Activated CD8-positive, alpha-beta memory T cell treated with anti-CD3 and anti-CD28 coated beads for 1 hour (primary cell): ENCODE measurements at places on chromosomes 16 and 17.

DNA sequence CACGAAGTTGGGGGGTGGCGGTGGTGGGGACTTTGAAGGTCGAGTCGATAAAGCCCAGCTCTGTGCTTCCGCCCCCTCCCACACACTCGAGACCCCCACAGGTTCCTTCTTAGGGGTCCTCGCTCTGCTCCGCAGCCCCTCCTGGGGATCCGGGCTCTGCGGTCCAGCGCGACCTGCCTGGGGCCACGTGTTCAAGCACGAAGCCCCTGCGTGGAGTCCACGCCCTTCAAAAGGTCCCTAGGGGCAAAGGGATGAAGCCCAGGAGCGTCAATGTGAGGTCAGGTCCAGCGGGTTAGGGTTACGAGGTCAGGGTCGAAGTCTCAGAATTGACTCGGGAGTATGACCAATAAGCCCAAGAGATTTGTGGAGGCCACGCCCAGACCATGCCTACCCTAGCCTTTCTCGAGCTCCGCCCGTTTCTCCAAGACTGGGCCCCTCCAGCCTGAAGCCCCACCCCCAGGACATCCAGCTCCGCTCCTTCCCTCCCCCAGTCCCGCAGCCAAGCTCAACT lies 786 bp upstream of the CACNA1G start:
- DNase-seq: no peak

DNA sequence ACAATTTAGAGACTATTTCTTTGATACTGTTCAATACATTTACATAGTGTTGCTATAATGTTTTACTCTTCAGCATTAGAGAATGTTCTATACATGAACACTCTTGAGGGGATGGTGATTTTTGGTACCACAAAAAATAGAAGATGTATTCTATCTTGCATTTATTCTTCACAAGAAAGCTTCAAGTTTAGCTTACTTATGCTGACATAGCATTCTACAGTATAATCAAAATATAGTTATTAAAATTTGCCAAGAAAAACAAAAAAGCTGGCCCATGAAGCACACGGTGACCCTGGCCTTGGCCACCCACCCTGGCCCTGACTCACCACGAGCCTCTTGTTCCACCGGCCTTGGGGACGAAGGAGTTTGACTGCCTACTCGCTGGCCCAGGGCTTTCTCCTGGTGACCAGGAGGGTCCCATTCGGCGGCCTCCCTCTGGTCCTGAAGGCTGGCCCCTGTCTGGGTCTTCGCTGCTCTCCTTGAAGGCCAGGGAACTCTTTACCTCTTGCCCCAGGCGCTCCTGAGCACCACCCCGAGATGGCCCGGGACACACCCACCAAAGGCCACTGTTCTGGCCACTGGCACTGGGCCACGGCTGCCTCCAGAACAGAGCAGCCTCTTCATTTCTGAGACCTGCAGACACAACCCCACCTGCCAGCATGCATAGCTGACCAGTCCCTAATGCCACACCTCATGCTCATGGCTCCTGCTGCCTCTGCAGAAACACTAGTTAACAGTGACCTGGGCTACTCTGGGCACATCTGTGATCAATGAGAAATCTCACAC lies 22.5 kb upstream of the ICAM2 start:
- no peak for DNase-seq

DNA sequence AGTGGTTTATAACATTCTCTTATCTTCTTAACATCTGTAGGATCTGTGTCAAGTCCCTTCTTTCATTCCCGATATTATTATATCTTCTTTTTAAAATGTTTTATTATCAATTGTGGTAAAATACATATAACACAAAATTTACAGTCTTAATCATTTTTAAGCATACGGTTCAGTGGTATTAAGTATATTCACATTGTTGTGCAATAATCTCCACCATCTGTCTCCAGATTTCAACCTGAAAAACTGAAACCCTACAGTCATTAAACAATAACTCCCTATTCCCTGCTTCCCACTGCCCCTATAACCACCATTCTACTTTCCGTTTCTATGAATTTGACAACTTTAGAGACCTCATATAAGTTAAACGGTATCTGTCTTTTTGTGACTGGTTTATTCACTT lies 45.5 kb downstream of the CEP112 start:
- DNase-seq: no peak

DNA sequence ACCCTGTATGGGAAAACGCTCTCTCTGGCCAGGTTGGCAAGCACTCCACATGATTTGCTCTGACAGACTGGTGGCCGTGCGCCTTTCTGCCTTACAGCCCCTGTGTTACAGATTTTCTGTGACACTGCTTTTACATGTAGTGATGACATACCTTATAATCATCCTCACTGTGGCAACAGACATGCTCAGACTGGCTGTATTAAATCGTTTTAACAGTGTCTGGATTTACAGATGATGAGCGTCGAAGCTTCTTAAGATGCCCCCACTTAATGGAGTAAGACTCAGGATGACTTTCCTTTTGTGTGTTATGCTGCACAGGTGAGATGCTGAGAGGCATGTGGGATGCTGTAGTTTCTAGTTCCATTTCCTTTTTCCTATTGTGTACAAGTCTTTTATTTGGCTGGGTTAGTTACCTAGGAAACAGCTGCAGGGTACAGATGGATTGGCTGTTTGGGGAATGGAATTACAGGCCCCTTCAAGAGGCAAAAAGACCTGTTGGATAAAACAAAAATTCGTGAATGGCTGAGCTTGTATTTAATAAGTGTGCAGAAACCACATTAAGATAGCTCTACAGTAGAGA lies 20.9 kb upstream of the VWA3A start:
- DNase-seq: no peak

GRCh38 chr16:4859190-4859899 lies 12.1 kb downstream of the UBN1 start:
- DNase-seq: no peak

DNA sequence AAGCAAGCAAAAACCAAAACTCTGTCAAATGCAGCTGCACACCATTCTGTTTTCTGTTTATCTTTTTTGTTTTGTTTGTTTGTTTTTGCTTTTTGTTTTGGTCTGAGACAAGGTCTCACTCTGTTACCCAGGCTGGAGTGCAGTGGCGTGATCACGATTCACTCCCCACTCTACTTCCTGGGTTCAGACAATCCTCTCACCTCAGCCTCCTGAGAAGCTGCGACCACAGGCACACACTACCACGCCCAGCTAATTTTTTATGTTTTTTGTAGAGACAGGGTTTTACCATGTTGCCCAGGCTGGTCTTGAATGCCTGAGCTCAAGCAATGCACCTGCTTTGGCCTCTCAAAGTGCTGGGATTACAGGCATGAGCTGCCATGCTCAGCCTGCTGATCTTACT lies 19.3 kb upstream of the SLFN13 start:
- no peak for DNase-seq

- no peak for DNase-seq
Measured at GRCh38 chr17:10099051-10099571, 99.3 kb downstream of the GAS7 start.

DNA sequence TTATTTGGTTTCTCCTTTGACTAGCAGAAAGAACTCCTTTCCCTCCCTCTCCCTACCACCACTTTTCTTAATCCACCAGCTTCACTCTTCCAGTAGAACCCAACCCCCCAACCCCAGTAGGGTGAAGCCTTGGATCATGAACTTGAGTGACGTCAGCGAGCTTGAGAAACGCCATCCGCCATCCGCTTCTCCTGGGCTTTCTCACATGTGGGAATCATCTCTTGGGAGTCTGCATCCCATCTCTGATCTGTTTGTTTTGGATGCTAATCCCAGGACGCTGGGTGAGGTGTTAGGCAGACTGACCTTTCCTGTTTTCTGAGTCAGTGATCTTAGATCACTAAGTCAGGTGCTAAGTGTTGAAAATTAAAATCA lies 16.0 kb upstream of the SOX9 start:
- DNase-seq: no peak

- DNase-seq: no peak
Measured at GRCh38 chr17:79338152-79338551, 263.5 kb downstream of the ENGASE start.

- DNase-seq: no peak
Measured at GRCh38 chr17:40303009-40303657, 5.8 kb upstream of the RARA start.

DNA sequence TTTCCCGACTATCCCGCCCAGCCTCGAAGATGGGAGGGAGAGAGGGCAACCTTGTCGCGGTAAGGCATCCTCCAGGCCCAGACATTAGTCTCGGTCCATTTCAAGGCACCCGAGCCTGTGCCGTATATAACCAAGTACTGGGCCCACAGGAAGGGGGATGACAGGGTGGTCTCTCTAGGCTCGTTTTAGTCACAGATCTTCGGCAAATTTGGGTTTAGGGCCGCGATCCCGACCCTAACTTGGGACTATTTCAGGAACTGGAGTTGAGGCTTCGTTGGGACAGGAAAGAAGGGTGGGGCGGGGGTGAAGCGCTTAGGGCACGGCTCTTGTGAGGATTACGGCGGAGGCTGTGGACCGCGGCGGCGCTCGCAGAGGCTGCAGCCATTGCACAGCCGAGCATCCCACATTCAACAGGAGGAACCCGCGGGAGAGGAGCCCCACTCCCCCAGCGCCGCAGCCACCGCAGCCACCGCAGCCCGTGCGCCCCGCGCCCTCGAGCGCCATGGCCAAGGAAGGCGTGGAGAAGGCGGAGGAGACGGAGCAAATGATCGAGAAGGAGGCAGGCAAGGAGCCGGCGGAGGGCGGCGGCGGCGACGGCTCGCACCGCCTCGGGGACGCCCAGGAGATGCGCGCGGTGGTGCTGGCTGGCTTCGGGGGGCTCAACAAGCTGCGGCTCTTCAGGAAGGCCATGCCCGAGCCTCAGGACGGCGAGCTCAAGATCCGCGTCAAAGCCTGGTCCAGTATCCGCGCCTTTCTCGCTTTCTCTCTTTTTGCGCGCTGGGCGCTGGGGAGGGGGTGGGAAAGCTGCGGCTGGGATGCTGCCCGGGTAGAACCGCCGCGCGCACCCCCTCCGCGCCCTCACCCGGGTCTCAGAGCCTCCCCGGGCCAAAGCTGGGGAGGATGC lies at the start of gene VAT1L:
Gene VAT1L, plus strand, starts transcription at position 384 of the 904 bp plus-strand sequence. Its CDS starts 119 bp downstream, at position 503.
- no peak for DNase-seq

DNA sequence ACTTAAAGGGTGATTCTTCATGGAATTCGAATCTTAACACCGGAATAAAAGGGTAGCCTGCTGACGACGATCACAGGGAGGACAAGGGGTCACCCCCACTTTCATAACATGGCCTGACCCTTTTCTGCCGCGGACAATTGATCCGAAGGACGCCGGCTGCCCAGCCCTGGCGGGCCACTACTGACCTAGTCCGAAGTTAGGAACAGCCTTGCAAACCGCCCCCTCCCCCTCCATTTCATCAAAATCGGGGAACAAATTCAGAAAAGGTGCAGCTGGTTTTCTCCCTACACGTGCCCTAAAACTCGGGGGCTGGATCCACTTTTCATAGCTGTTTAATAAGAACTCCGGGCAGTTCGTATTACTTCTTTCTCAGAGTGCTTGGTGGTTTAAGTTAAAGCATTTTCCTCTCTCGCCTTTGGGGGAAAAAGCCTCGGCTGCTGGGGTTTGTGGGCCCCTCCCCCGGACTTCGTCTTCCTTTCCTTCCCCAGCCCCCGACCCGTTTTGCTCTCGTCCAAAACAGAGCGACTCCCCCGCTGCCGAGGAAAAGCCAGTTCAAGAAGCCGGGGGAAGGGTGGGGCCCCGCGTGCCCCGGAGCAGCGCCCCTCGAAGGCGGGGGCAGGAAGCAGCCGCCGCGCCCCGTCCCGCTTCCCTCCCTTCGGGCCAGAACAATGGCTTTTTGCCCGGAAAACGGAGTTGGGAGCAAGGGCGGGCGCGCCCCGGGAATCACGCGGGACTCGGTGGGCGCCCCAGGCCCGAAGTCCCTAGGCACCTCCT lies 641 bp upstream of the CBX2 start:
- DNase-seq: no peak

GRCh38 chr17:4003501-4004421 lies 39.5 kb upstream of the ATP2A3 start:
- no peak for DNase-seq

DNA sequence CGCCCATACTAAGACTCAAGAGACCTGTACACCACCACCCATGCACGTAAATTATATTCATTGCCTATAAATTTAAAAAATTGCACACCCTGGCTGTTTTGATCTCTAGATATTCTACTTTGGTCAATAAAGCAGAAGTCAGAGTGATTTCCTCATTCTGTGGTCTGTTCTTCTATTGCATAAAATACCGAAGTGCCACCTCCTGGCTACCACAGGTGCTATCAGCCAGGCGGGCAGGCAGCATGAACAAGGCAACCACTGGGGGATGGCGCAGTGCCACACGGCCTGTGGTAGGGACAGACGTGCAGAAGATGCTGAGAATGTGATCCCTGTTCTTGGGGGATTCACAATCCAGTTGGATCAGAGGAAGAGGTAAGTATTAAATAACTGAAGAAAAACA lies 122.3 kb downstream of the CDK5R1 start:
- peak; percentile 50 for DNase-seq

DNA sequence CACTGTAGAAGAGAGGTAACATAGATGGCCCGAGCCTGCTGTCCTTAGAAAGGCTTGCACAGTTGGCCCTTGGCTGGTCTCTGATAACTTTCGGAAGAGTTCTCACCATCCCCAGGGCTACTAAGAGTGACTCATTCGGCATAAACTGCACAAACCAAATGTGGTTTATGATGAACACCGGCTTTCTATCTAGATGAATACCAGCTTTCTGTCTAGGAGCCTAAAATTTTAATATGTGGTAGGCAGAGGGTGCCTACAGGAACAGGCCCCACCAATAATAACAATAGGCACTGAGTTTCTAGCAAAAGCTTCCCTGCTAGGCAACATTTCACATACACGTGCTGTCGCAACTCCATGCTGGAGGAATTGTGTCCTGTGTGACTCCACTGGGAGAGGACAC lies 15.4 kb downstream of the CNOT1 start:
- DNase-seq: no peak

DNA sequence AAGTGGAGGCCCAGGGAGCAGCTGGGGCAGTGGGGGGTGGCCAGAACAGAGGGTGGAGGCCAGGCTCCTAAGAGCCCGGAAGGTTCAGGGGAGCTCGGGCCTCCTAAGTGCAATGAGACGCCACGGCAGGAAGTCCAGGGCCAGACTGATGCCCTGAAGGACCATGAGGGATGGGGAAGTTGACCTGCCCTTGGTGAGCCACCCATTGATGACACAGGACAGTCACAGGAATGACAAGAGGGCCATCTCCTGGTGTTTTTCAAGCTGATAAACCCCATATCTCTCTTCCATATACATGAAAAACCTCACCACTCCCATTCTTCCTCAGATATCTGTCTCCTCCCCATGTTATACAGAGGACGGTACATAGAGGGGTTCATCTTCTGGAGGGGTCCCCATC lies 5.8 kb upstream of the MRPL58 start:
- no peak for DNase-seq

GRCh38 chr17:59649886-59650285 lies 30.2 kb downstream of the CLTC start:
- DNase-seq: no peak

- DNase-seq: no peak
Measured at GRCh38 chr17:44601539-44601938, 44.3 kb downstream of the FZD2 start.

DNA sequence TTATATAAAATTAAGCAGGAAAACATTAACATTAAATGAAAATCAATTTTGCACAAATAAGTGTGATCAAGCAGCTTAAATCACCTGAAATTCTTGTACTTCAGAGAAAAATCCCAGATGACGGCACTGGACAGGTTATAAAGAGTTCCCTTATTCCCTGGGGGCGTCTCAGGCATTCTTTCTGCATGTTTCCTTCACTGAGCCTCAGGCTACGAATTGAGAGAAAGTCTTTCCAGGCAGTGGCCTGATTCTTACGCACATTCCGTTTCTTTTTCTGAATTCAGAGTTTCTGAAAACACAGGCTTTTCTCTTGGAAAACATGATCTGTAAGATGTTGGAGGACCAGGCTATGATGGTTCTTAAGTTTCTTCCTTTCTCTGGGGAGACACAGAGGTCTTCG lies 22.1 kb upstream of the PITPNM3 start:
- DNase-seq: no peak

GRCh38 chr17:43839670-43840108 lies 6.7 kb upstream of the MPP3 start:
- DNase-seq: no peak
